Stimulated activated CD8-positive, alpha-beta memory T cell treated with anti-CD3 and anti-CD28 coated beads, Interleukin-4, amount 100 ng/mL, for 1 hour (primary cell): ENCODE measurements at places on chromosomes 12 and 14.

DNA sequence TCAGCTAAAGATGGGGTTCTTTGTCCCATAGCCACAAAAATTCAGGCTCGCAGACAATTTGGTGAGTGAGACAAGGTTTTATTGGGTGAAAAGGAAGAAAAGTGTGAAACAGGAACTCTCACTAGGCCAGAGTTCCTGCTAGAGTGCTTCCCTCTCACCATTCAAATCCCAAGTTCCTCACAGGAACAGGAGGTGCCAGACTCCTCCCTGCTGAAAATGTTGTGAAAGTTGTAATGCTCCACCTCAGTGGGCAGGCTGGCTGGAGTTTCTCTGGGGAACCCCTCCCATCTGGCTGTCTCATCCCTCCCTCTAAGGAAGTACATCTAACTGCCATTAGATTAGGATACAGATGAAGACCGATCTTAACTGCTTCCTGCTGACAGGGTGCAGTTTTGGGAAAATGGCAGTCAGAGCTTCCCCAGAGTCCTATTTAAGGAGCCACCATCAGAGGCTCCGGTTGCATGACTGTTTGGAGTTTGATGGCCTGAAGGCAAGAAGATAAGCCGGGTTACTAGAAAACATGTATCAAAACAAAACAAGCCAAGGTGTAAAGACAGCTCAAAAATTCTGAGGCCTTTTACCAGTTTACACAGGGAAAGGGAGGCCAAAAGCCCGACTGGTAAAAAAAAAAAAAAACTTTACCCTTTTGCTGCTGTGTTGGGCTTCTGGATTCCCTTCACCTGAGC, 127.6 kb downstream of the FSCB start:
- no peak for DNase-seq

DNA sequence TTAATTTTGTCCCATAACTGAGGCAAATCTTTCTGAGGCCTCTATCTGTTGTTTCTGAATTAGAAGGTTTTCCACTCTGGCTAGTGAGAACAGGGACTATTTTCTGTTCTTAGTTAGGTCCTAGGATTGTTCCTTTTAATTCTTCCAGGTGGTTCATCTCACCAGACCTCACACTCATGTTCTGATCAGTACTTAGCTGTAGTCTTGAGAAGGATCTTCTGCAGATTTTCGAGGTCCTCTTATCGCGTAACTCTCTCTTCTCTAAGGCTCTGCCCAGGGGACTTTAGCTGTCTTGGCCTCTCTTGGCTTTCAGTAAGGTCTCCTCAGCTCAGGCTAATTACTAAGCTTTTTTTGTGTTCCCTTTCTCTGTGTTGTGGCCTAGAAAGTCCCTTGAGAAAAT, 201.1 kb downstream of the ETNK1 start:
- no peak for DNase-seq

DNA sequence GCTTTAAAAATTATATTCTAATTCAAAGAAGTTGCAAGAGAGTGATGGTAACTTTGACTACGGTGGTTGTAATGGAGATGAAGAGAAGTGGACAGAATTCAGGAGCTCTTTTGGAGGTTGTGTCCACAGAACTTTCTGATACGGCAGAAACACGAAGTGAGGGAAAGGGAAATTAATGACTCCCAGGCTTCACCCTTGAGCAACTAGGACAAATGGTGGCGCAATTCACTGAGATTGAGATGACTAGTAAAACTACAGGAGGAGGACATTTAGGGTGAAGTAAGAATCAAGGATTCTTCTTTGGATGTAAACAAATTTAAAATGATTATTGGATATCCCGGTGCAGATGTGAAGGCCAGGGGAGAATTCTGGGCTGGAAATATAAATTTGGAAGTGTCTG, 212.6 kb downstream of the PTPRO start:
- no peak for DNase-seq

DNA sequence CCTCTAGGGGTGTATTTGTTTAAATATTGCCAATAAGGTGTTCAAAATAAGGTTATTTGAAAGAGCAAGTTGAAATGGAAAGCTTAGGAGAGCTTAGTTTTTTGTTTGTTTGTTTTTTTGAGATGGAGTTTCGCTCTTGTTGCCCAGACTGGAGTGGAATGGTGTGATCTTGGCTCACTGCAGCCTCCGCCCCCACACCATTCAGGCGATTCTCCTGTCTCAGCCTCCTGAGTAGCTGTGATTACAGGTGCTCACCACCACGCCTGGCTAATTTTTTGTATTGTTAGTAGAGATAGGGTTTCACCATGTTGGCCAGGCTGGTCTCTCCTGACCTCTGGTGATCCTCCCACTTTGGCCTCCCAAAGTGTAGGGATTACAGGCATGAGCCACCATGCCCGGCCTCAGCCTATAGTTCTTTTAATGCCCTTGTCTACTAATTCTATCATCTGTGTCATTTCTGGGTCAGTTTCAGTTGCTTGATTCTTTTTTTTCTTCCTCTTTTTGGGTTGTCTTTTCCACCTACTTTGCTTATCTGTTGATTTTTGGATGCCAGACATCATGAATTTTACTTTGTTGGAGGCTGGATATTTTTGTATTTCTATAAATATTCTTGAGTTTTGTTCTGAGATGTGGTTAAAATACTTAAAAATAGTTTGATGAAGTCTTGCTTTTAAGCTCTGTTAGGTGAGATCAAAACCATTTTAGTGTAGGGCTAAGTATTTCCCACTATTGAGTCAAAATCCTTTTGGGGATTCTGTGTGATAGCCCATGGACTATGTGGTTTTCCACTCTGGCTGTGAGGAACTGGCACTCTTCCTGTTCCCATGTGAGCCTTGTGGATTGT, 18.7 kb downstream of the RCOR1 start:
- no peak for DNase-seq

DNA sequence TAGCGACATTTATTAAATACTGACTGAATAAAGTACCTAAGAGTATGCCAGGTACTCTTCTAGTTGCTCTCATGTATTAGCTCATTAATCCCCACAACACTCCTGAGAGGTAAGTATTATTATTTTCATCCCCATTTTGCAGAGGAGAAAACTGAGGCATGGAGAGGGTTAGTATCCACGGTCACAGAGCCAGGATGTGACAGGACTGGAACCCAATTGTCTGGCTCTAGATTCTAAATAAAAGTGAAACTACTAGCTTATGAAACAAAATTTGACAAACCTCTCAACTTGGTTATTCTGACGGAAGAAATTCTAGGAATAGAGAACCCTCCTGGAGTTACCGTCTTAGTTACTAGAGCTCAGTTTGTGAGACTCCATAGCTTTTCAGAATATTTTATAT, 112.2 kb downstream of the CHST11 start:
- DNase-seq = no peak
